Cardiac muscle cell (in vitro differentiated cells and primary cell): ENCODE measurements at places on chromosomes 16 and 17.

DNA sequence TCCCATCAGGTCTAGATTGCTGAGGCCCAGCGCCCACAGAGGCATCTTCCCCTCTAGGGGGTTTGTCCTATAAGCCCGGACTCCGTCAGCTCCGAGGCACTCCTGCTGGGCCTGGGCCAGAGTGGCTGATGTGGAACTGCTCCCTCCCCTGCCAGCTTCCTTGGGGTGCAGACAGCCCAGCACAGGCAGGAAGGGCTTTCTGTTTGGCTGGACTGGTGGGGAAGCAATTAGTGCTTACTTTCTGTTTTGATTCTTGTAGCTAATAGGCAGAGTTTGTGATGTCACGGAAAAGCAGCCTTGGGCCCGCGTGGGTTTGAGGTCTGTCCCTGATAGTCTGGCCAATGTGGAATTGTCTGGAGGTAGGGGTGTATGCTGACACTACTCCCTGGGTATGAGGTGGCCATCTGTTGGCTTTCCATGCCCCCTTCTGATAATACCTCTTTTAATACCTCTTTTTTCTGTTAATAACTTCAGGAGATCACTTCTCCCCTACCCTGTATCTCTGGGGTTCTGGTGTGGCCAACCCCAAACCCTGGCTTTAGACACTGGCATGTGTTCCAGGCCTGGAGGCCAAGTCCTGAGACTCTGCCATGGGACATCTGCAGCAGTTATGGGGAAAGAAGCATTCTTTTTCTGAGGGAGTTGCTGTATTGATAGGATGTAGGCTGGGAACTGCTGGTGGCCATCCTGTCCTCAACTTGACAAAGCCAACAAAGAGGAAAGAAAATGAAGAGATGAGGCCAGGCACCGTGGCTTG is 190.9 kb downstream of the RAB11FIP4 start:
- DNase-seq = no peak

- DNase-seq = no peak
Observed at GRCh38 chr16:57388359-57389086, 16.0 kb upstream of the CCL17 start.

DNA sequence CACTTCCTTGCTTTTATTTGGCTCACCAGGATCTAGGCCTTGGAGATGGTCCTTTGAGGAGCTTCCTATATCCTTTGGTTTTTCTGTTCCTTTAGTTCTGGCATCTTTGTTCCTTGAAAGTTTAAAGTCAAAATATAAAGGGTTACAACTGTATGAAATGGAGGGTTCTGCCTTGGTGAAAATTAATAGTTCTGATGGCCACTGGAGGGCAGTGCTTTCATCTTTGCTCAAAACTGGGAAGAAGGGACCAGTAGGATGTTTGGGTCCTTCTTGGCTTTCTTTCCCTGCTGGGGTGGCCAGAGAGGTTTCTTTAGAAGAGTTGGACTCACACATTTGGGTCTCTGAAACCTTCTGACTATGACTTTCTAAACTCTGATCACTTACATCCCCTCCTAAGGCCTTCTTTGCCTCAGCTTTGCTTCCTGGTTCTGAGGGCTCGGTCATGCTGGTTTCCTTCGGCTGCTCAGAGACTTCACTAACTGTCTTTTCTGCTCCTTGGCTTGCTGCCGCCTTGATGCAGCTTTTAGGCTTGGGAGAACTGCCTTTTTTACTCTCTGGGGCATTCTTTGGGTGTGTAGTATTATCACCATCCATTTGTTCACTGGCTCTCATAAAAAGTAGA is 10.9 kb upstream of the ITGA2B start:
- peak; percentile 22 for DNase-seq

GRCh38 chr17:72152387-72152929 is 31.6 kb downstream of the SOX9 start:
- DNase-seq = peak; percentile 70

- DNase-seq = no peak
Observed at GRCh38 chr17:31422443-31422842, 31.0 kb downstream of the RAB11FIP4 start.

- no peak for DNase-seq
Observed at GRCh38 chr17:43822570-43823190, 10.3 kb downstream of the MPP3 start.

- DNase-seq = no peak
Observed at GRCh38 chr17:82080048-82080788, 14.6 kb upstream of the DUS1L start.

- DNase-seq = no peak
Observed at GRCh38 chr16:88681084-88681680, 5.1 kb downstream of the SNAI3 start.

DNA sequence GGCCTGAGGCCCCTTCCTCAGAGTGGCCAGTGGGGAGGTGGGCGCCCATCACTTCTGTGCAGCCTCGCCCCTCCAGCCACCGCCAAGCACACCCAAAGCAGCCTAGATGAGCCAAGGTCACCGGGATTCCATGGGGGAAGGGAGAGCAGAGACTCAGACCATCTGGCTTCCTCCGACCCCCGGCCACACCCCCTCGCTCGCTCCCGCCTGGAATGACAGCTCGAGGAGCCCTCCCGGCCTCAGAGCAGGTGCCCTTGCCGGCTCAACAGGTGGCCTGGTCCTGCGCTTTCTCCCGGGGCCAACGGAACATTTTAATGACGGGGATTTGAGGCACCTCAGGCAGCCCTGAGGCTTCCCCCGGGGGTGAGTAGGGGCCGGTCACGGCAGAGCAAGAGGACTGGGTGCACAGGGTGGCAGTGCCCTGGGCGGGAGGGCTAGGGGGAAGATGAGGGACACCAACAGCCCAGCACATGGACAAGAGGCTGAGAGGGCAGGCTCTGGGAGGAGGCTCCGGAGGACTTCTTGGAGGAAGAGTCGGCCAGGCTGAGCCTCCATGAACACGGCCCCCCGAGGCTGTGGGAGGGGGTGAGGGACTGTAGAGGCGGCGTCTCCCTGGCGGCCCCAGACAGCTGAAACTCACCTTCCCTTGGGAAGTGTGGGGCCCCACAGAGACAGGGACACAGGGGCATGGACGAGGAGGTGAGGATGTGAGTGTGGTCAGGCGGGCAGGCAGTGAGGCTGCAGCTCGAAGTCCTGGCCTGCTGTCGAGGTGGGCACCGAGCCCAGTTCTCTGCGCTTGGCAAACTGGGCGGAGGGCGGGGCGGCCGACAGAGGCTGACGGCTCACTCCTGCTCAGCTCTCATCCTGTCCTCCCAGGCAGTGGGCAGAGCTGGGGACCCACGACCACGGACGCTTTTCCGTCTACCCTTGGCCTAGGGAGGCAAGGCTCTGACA is 12.5 kb upstream of the C1QTNF8 start:
- peak; percentile 9 for DNase-seq

GRCh38 chr16:11571549-11571948 is 15.2 kb downstream of the LITAF start:
- DNase-seq = no peak

DNA sequence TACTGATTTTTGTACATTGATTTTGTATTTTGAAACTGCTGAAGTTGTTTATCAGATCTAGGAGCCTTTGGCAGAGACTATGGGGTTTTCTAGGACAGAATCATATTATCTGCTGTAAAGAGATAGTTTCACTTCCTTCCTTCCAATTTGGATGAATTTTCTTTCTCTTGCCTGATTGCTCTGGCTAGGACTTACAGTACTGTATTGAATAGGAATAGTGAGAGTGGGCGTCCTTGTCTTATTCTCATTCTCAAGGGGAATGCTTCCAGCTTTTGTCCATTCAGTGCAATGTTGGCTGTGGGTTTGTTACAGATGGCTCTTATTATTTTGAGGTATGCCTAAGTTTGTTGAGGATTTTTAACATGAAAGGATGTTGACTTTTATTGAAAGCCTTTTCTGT is 290.1 kb downstream of the MAP2K4 start:
- DNase-seq = no peak

DNA sequence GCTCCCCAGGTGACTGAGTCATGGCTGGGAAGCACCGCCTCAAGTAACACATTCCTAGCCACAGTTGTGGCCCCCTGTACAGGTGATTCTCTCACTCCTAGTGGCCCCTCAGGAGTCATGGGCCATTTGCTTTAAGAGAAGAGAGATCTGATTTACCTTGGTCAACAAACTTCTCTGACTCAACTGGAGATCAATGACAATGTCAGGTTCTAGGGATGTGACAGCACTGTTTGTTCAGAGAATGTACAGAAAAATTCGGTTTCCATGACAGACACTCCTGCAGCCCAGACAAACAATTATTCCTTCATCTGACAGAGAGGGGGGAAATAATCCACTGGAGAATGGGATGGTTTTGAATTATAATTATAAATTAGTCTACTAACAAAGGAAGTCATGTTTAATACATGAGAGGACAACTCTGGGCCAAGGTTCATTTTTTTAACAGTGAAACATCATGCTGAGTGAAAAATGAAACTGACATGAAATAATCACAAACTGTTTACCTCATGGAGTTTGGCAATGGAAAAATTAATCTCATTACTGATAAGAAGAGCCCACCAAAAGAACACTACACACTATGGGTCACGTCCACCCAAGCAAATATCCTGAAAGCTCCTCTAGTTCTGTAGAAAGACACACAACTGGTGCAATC is 9.7 kb downstream of the ERN1 start:
- DNase-seq = no peak

- no peak for DNase-seq
Observed at GRCh38 chr16:19396555-19397011, 21.1 kb upstream of the TMC5 start.

DNA sequence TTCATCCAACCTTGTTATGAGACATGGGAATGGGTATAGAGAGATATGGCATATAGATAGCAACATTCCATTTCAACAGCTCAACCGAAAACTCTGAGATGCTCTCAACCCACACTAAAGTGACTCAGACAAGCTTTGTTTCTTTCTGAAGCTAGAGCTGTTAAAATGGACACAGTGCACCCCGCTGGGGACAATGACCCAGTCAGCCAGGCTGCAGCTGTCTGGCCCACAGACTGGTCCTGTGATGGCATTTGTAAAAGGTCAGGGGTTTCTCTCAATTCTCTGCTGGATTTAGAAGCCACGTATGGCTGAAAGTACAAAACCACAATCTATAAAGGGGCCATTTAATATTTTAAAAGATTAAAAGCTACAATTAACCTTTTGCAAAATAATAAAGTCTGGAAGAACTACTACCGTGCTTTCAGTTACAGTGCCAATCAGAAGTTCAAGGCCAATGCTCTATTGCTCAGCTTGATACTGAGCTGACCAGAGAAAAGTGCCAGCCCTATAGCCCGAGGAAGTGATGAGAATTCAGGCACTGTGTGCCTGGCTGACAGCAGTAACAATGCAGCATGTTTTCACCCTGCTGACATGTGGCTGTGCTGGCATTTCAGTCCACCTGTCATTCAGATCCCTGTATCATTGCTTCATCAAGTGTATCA is 60.2 kb downstream of the TEX2 start:
- peak; percentile 46 for DNase-seq

GRCh38 chr17:20120836-20121235 is 111.7 kb downstream of the SPECC1 start:
- DNase-seq = no peak

- no peak for DNase-seq
Observed at GRCh38 chr17:55625521-55625920, 97.1 kb downstream of the TMEM100 start.

DNA sequence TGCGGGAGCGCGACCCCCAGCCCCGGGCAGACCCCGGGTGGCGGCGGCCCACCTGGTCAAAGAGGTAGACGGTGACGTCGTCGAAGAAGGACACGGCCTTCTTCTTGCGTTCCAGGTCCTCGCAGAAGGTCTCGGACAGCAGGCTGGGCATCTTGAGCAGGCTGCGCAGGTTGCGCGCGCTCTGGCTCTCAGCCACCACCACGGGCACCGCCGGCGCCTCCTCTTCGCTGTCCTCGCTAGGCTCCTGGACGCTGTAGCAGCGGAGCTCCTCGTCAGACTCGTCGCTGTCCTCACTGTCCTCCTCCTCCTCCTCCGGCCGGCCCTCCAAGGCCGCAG is 45.2 kb upstream of the PVALEF start:
- DNase-seq = no peak

DNA sequence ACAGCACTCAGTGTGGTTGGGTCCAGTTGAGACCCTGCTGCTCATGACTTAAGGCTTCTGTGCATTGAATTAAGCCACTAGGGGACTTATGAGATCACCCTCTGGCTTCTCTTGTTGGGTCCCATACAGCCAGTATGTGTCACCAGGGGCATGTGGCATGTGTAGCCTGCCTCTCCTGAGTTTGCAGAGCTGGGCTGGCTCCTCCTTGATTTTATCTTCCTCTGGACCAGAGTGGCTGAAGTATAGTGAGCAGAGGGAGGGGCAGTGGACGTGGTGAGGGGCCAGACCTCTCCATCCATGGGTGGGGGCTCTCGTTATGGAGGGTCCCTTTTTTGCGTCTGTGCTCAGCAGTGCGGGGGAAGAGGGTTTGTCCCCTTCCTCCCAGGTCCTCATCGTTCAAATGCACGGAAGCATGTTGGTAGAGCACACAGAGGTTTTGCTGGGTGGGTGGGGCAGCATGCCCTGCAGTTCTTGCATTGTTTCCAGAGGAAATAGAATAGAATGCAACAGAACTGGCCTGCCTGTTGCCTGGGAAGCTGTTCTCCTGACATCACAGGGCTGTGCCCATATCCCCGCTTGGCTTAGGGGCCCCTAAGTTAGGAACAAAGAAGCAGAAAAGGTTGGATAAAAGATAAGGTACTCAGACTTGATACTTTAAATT is 77.4 kb downstream of the SPECC1 start:
- no peak for DNase-seq

- no peak for DNase-seq
Observed at GRCh38 chr17:1916316-1916715, 86.5 kb downstream of the RPA1 start.

DNA sequence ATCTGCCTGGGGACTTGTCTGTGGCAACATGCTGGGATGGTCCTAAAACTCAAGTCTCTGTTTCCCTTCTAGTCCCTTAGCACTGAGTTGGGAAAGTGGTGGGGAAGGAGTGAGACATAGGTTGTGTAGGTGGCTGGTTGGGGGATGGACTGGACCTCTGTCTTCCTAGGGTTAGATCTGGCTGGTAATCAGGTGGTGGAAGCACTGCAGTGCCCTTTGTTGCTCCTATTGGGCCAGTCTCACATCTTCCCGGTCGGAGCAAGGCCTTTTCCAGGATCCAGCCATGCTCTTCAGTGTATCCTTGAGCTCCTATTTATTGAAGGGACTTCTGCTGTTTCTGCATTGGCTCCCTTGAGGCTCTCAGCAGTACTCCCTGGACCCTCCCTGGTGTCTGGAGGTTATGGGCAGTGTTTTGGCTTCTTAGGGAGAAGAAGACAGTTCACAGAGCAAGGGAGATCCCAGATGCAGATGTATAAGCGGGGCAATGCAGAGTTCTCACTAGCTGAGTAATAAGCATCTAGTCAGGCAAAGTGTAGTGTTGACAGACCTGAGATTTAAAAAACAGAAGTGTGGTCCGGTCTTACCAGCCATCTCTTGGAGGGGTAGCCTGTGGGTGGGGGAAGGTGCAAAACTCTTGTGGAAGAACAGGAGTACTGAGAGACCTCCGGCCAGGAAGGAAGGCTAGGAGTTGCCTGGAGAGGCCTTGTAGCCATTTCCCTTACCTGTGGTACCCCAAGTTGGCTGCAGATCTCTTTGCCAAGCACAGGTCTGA is 1.3 kb upstream of the NUTF2 start:
- no peak for DNase-seq

GRCh38 chr17:73634629-73635028 is 9.6 kb downstream of the SDK2 start:
- no peak for DNase-seq

GRCh38 chr17:35716173-35716572 is 15.3 kb upstream of the RASL10B start:
- no peak for DNase-seq

GRCh38 chr16:86498671-86499439 is 11.5 kb upstream of the FOXF1 start:
- DNase-seq = no peak

GRCh38 chr16:78605548-78606101 is 506.2 kb downstream of the WWOX start:
- DNase-seq = no peak

GRCh38 chr16:80997139-80997798 is 9.4 kb downstream of the CMC2 start:
- DNase-seq = peak; percentile 45
